ENCODE measurements at places on chromosomes 1 and 21.

- no peak for DNase-seq
Measured at GRCh38 chr1:183096351-183096750, 73.1 kb downstream of the LAMC1 start.

DNA sequence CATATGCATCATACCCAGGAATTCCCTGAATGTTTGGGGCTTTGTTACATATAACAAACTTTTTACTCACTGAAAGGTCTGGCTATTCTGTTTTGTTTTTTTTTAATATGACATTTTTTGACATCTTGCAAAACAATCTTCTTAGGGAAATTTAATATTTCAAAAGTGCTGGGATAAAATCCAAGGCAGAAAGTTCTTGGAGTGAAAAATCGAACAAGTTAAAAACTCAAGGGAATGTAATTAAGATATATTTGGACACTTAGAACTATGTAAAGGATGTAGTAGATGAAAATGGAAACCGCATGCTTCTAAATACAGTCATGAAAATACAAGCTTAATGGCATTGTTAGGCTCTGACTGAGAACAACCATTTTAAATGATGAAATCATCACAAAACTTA, 8.6 kb downstream of the CHODL start:
- no peak for DNase-seq

DNA sequence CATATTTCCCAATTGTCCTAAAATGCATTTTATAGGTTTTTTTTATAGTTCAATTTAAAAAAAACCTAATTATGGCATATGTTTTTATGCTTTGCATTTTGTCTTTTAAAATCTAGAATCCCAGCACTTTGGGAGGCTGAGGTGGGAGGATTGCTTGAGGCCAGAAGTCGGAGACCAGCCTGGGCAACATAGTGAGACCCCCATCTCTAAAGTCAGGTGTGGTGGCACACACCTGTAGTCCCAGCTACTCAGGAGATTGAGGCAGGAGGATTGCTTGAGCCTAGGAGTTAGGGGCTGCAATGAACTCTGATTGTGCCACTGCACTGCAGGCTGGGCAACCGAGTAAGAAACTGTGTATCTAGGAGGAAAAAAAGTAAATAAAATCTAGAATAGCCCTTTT, 137.2 kb upstream of the POU3F1 start:
- DNase-seq = no peak

DNA sequence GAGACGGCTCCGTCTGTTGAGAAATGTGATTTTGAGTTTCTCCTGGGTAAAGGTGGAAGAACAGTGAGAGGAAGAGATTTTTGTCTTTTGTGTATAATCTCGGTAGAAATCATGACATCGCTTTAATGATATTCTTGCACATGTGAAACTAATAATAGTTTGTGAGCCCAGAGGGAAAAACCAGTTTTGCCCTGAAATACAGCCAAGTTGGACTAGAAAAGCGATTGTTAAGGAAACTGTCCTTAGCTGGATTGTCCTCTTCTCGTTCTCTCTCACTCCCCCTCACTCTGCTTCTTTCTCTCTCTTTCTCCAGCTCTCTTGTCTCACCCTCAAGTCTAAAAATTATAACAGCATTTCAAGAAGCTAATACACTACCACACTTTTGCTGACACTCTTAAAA, 17.1 kb downstream of the KCNJ6 start:
- no peak for DNase-seq

- DNase-seq = no peak
Measured at GRCh38 chr1:241638909-241639622, 1.1 kb downstream of the CHML start.

- DNase-seq = no peak
Measured at GRCh38 chr1:47205918-47206317, 16.1 kb upstream of the PDZK1IP1 start.

DNA sequence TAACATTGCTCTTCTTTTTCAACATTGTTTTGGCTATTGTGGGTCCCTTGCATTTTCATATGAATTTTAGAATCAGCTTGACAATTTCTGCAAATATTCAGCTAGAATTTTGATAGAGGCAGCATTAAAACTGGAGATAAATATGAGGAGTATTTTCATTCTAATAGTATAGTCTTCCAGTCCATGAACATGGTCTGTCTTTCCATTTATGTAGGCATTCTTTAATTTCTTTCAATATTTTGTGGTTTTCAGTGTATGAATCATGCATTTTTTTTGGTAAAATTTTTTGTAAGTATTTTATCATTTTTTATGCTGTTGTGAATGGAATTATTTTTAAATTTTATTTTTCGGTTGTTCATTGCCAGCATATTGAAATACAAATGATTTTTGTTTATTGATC, 97.2 kb downstream of the DNAH14 start:
- no peak for DNase-seq

DNA sequence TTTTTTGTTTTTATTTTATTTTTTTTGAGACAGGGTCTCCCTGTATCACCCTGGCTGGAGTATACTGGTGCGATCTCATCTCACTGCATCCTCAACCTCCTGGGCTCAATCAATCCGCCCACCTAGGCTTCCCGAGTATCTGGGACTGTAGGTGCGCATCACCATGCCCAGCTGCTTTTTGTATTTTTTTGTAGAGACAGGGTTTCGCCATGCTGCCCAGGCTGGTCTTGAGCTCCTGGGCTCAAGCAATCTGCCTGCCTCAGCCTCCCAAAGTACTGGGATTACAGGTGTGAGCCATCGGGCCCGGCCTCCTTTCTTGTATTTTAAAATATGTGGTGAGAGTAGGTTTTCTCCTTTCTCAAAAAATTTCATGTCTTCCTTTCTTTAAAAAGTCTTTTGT, 122.6 kb downstream of the XPR1 start:
- no peak for DNase-seq

GRCh38 chr1:231939118-231939517, 312.5 kb downstream of the DISC1 start:
- no peak for DNase-seq

GRCh38 chr1:67680486-67680885, 4.5 kb upstream of the GADD45A start:
- no peak for DNase-seq

DNA sequence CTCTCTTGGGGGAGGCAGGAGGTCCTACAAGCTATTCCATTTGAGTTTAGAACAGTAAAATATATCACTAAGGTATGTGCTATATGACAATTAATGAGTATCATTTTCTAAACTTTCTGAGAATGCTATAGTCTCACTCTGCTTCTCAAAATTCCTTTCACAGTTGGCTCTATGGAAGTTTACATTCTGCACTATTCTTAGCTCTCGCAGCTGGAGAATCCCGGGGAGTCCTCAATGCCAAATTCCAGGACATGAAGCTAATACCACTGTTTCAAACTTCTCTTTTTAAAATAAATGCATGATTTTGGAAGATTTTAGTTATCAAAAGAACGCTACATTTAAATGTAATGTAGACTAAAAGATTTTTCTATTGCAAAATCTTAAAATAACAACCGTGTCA, 22.4 kb upstream of the PALMD start:
- DNase-seq = no peak

- DNase-seq = no peak
Measured at GRCh38 chr21:18041012-18041411, 203.6 kb upstream of the CHODL start.

DNA sequence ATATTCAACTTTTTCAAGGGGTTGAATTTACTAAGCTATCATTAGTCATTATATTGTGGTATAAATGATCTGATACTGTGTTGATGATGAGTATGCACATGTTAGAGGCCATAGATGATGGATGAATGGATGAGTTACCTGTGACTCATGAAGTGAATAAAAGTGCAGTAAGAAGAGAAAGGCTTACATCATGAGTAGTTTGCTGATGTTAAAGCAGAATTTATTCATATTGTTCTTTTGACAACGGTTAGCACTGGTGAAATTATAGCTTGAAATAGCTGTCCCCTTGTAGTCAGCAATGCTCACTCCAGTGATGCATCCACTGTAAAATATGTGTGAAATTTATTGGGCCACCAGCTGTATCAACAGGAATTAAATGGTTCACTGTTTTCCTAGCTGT, 541.0 kb upstream of the ZRANB2 start:
- DNase-seq = no peak

Data from activated CD8-positive, alpha-beta memory T cell treated with anti-CD3 and anti-CD28 coated beads for 1 hour (primary cell).